ENCODE measurements at places on chromosomes 5 and 9.

DNA sequence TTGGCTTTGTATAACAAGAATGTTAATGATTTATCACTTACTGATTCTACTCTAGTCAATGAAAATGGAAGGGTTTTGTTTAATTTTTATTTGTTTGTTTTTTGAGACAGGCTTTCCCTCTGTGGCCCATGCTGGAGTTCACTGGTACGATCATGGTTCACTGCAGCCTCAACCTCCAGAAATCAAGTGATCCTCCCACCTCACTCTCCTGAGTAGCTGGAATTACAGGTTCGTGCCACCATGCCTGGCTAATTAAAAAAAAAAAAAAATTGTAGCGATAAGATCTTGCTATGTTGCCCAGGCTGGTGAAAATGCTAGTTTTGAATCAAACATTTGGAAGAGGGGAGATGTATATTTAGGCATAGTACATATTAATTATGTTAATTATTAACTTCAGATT lies 209.4 kb downstream of the NFIB start:
- no peak for DNase-seq

DNA sequence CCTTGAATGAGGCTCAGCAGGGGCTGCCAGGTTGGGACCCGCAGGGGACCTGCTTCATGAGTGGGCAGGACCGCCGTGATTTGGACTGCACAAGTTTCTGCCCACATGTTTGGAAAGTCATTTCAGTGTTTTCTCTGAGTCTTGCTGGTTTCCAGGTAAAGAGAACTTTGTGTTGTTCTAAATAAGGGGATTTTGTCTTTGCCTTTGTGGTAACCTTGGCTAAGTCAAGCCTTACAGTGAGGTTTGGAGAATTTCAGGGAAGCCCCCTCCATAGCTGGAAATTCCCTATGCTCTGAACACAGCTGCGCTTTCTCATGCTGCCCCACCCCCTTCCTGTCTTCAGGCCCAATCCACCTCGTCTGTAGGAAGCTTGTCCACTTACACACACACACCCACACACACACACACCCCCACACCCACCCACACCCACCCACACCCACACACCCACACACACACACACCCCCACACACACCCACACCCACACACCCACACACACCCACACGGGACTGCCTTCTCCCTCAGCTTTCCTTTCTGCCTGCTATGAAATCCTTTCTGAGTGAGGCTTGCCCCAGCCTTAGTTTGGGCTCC lies 270.1 kb downstream of the HSPA4 start:
- DNase-seq, result no peak

- no peak for DNase-seq
These were observed 16.2 kb downstream of the PRKAA1 start for GRCh38 chr5:40781843-40782409.

DNA sequence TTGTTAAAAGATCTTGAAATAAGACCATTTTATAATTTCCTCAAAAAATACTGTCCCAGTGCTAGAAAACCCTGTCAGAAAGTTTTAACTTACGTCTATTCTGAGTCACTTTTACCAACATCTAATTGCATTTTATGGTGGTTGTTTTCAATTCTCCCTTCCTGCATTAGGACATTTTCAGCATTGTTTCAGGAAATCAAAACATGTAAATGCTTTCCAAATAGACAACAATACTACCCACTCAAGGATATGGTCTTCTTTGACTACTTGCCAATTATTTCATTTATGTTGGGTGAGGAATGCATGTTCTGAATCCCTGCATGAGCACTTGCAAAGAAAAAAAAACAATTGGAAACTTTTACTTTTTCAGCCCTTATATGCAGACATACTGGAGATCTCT lies 284.6 kb upstream of the PDE4D start:
- no peak for DNase-seq

DNA sequence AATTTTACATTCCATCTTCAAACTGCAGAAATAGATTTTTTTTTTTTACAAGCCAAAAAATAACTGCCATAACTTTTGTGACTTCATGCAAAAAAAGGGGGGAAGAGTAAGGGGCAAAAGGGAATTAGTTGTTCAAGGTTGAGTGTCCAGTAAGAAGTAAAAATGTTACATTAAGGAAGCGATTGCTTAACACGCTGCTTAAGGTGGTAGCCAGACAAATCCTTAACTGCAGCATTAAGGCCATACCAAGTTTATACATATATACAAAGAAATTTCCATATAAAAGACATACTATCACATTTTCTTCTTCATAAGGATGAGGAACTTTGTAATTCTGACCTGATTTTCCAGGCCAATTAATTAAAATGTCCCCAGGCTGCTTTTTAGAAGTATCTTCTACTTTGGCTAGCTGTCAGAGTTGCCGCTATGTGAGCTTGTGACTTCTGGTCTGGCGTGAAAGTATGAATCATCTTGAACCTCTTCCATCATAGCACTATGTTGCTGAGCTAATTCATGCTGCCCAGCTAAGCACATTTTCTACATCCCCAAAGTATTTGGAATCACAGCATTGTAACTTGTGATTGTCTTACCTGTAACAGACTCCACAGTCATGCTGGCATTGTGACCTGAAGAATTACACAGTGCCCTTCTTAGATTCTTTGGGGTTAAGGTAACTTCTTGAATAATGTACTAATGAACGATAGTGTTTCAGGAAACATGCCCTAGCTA lies 40.0 kb downstream of the G3BP1 start:
- no peak for DNase-seq

- DNase-seq, result no peak
These were observed 38.3 kb upstream of the TRMT10B start for GRCh38 chr9:37715260-37715659.

- DNase-seq, result no peak
These were observed 88.1 kb downstream of the ANXA1 start for GRCh38 chr9:73239570-73240265.

DNA sequence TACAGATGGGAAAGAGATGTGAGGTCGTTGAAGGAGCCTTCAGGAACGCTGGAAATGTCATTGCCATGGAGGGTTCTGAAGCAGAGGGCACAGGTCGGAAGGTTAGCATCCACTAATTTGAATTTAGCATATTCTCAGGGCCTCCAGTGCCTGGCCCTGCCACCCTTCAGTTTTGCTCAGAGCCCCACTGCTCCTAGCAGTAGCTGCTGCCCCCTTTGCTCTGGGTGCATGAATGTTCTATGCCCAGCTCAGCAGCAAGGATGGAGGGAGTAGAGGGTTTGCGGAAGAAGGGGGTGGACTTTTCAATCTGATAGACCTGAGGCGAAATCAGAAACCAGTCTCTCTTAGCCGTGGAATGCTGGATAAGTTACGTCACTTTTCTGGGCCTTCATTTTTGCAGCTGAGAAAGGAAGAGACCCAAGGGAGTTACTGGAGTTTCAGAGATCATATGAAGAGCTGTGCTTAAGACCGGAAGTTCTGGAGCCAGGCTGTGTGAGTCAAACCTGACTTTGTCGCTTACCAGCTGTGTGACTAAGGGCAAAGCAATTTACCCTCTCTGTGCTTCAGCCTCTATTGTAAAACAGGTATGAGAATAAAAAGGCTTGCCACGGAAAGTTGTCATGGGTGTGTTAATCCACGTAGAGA lies 133.2 kb upstream of the PANK3 start:
- no peak for DNase-seq

GRCh38 chr5:165143741-165144140 lies 1638.3 kb downstream of the MAT2B start:
- no peak for DNase-seq

DNA sequence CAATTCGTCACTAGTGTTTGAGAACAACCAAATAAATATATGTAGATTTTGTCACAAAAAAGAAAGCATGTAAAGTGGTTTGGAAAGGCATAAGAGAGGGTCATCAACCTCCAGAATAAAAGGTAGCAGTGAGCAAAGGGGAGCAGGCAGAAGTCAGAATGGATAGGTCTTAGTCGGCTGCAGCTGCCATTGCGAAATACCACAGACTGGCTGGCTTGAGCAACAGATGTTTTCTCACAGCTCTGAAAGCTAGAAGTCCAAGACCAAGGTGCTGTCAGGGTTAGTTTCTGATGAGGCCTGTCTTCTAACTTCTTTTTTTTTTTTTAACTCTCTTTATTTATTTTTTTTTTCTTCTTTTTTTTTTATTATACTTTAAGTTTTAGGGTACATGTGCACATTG lies 208.1 kb upstream of the PIK3R1 start:
- no peak for DNase-seq

DNA sequence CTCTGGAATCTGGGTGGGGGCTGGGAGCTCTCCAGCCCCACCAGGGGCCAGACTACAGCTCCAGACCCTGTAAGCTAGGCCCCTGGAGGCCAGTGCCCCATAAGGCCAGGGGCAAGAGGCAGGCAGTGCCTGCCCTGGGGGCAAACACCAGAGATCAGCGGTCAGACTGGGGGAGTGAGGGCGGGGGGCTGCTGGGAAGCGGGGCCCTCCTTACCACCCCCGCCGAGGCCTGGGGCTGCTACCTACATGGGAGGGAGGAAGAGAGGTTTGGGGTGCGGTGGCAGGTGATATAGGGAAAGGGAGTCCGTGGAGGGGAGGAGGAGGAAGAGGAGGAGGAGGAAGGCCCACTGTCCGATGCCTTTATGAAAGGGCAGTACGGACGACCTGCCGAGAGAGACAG lies 12.7 kb downstream of the PRR7 start:
- DNase-seq, result no peak

DNA sequence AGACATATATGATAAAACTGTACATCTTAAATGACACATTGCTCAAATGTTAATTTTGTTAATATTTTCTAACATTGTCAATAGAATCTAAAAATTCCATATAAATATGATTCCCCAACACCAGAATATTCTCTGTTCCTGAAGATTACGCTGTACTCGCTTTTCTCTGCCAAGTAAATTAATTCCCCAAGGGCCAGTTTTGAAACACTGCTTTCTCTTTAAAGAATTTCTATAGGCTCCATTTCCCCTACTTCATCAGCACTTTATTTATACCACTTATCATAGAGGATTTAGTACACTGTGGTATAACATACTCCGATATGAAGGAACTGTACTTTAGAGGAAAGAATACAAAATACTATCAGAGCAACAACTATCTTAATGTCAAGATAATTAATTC lies 101.4 kb upstream of the ACOT12 start:
- no peak for DNase-seq

GRCh38 chr5:142830241-142831008 lies 60.2 kb downstream of the ARHGAP26 start:
- DNase-seq, result no peak

DNA sequence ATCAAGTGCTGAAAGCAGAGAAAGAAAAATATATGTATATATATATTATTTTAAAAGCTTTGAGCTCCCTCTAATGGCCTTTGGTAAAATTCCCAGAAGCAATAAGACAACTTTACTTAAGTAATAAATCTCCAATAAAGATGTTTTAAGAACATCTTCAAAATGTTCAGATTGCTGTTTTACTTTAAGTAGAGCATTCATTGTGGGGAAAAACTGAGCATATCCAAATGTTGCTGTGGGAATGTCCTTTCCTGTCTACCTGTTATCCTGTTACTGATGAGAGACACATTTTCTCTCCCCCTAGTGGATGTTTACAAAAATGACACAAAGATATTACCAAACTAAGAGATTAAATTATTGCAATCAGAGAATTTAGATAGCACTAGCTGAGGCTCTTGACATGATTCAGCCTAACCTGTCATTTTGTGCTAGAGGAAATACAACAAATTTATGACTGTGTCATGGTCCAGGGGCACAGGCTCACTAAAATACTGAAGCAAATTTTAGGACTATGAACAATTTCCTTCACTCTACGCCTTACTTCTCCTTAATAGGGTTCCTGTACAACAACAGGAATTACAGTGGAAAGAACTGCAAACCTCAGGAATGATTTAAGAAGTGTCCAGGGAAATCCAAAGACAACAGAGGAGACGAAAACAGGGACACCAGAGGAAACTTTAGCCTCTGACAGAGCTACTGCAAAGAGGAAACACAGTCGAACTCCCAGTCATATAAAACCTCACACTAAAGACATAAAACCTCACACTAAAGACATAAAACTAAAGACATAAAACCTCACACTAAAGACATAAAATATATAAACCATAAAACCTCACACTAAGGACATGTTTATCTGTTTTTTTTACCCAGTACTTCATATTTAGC lies 24.3 kb upstream of the PRRC1 start:
- peak; percentile 9 for DNase-seq

GRCh38 chr5:156401804-156402203 lies 74.8 kb downstream of the SGCD start:
- no peak for DNase-seq

DNA sequence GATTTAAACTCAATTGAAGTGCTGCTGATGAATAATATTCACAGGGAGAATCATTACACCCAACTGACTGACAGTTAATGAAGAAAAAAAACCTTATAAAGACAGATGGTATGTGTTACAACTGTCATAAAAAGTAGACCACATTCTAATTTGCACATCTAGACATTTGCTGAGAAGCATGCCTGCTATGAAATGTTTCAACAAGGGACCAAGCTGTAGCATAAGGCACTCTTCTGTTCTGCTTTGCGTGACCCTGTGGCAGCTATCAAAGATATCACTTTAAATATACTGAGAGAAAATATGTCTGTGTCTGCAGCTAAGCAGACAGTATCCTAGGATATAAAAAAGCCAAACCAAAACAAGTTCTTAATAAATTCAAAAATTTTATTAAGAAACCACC lies 153.7 kb downstream of the TMEM232 start:
- no peak for DNase-seq
